ENCODE measurements at places on chromosomes 5 and 9. TPM values are rescaled to one million over a fixed set of nuclear protein-coding genes. Genes with fewer than 3 reads are reported as not detected.

Gene IRF1
- total RNA-seq: 5.2 TPM

Gene PCDHGA1
- total RNA-seq: 0.52 TPM

Gene PLAC8L1
- total RNA-seq: not detected

Gene TICAM2
- 2.6 TPM for total RNA-seq

Gene DOCK2
- 13.6 TPM for total RNA-seq

Gene ZNF483
- total RNA-seq: 8.9 TPM

All from skeletal muscle tissue (tissue), 5 donors.